ENCODE measurements at places on chromosomes 7 and 10.

DNA sequence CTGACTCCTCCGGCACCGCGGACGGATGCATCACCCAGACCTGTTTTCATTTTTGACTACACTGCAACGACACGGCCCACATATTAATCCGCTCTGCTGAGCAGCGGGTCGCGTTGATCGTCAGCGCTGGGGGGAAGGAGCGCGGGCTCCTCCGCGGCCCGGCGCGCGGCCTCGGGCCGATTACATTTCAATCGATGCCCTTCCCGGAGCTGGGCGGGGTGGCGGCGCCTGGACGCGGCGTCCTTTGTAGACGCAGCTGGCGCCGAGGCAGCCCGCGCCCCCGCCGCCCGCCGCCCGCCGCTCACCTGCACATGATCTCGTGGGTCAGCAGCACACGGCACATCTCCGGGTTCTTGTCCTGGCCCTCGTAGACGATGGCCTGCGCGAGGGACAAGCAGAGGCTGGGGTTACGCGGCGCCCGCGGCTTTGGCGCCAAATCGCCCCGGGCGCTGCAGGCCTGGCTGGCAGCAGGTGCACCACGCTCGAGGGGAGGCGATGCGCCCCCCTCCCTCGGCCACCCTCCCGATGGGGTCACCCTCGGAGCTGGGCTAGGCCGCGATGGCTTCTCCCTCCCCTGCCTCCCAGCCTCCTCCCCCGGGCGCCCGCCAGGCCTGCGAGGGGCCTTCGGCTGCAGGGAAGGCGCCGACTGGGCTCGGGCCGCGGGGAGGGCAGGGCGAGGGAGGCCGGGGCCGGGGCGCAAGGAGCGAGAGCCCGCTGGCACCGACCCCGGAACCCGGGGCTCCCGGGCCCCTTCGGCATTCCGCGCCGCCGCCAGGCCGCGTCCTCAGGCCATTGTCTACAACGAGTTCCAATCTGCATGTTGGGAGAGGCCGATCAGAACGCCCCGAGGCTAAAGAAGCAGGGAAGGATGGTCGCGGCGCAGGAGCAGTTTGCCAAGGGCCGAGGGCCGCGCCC, 5.2 kb downstream of the EBF3 start:
- DNase-seq, result no peak

GRCh38 chr7:141114029-141114664, 40.3 kb downstream of the TMEM178B start:
- no peak for DNase-seq

- DNase-seq, result no peak
Observed at GRCh38 chr7:50648570-50649169, 83.5 kb upstream of the DDC start.

GRCh38 chr10:29470843-29471543, 163.8 kb downstream of the SVIL start:
- DNase-seq, result no peak
